Fibroblast of skin of right biceps (primary cell): ENCODE measurements at places on chromosomes 11 and 22.

GRCh38 chr11:126450806-126451205 is 95.3 kb downstream of the ST3GAL4 start:
- DNase-seq = no peak

GRCh38 chr11:16543642-16544041 is 187.3 kb upstream of the SOX6 start:
- no peak for DNase-seq

DNA sequence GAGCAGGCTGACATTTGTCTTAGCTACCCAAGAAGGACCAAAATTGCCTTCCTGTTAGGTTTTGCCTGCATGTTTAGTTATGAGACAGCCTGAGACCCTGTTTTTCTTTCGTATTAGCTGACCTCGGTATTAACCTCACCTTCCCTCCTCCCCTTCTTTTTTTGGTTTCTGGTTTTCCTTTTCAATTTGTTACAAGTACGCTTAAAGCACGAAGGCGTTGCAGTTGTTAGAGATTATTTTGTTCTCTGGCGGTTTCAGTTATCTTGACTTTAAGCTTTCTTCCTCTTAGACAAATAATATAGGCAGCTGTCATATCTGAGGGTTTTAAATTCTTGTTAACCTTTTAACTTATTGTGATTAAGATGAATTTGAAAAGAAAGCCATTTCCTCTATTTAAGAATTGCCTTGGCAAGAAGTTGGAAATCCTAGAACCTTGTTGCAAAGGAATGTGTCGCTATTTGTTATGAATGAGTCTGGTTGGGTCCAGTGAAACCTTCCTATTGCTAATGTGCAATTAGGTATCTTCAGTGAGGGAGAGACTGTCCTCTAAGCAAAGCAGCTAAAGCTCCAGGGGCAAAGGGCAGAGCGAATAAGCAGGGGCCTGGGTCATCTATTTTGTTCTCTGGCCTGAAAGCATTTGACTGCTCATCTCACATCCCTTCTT is 45.7 kb downstream of the PACS1 start:
- peak; percentile 59 for DNase-seq

DNA sequence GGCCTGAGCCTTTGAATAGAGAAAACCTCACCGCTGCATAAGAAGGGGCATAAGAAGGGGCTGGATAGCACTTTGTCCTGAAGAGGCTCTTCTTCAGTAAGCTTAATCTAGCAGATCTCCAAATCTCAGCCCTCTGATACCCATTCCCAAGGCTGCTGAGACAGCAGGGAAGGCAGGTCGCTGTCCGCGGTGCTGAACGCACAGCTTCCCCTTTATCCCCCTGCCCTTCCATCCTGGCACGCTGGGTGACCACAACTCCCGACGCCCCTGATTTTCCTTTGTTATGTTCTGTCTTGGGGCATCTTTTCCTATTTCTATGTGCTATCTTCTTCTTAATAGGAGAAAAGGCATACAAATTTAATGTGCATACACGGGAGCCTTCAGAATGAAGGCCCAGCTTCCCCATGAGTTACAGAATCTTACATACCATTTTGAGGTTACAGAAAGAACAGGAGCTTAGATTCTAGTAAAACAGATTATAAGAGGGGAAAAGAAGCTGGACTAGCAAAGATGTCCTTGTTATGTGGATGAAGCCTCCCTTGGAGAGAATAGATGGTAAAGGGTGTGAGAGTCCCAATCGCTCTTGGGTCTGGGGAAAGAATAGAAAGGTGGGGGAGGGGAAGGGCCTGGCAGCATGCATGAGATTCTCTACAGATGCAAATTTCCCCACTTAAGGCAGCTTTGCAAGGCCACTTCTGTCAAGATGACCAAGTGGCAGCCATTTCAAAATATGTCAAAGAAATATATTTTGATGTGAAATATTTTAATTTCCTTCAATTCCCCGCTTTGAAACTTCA is 5.7 kb upstream of the SULT4A1 start:
- peak; percentile 64 for DNase-seq

- no peak for DNase-seq
These were observed 14.5 kb downstream of the ARVCF start for GRCh38 chr22:20002128-20002527.

DNA sequence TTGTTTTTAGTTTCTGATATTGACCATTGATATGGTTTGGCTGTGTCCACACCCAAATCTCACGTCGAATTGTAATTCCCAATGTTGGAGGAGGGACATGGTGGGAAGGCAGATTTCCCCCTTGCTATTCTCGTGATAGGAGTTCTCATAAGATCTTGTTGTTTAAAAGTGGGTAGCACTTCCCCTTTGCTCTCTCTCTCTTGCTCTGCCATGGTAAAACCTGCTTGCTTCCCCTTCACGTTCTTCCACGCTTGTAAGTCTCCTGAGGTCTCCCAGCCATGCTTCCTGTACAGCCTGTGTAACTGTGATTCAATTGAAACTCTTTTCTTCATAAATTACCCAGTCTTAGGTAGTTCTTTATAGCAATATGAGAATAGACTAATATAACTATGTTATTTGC is 203.6 kb upstream of the CHORDC1 start:
- DNase-seq = no peak

DNA sequence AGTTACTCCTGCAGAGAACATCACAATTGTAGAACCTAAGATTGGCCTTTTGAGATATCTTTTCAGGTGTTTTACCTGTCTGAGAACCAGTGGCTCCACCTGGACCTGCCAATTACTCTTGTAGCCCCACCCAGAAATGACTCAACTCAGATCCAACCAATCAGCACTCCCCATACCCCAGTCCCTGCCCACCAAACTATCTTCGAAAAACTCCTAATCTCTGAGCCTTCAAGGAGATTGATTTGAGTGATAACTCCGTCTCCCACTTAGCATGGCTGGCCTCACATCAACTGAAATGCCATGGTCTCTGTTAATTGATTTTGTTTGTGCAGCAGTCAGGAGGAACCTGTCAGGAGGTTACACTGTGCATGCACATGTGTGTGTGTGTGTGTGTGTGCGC is 103.6 kb downstream of the MTNR1B start:
- DNase-seq = no peak

GRCh38 chr11:44963136-44963535 is 12.5 kb upstream of the TP53I11 start:
- DNase-seq = no peak

- DNase-seq = peak; percentile 5
These were observed 588 bp downstream of the VPS37C start for GRCh38 chr11:61160487-61161189.

- DNase-seq = no peak
These were observed 11.7 kb downstream of the POU2AF3 start for GRCh38 chr11:111310088-111310487.

GRCh38 chr11:104148074-104148473 is 15.9 kb downstream of the PDGFD start:
- DNase-seq = peak; percentile 78

GRCh38 chr11:79546351-79546750 is 105.5 kb upstream of the TENM4 start:
- DNase-seq = no peak

DNA sequence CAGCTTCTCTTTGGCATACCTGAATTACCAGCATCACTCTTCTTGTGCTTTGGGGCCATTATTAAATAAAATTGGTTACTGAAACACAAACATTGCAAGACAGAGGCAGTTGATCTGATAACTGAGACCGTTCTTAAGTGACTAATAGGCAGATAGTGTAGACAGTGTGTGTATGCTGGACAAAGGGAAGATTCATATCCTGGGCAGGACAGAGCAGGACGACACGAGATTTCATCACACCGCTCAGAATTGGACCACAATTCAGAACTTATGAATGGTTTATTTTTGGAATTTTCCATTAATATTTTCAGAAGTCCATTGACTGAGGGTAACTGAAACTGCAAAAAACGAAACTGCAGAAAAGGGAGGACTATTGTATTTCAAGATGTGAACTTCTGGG is 68.6 kb downstream of the LDLRAD3 start:
- no peak for DNase-seq

GRCh38 chr11:127138613-127139012 is 138.0 kb upstream of the KIRREL3 start:
- no peak for DNase-seq

- no peak for DNase-seq
These were observed 740.9 kb downstream of the NTM start for GRCh38 chr11:132111316-132111715.

- no peak for DNase-seq
These were observed 7.6 kb upstream of the JHY start for GRCh38 chr11:122874991-122875390.

DNA sequence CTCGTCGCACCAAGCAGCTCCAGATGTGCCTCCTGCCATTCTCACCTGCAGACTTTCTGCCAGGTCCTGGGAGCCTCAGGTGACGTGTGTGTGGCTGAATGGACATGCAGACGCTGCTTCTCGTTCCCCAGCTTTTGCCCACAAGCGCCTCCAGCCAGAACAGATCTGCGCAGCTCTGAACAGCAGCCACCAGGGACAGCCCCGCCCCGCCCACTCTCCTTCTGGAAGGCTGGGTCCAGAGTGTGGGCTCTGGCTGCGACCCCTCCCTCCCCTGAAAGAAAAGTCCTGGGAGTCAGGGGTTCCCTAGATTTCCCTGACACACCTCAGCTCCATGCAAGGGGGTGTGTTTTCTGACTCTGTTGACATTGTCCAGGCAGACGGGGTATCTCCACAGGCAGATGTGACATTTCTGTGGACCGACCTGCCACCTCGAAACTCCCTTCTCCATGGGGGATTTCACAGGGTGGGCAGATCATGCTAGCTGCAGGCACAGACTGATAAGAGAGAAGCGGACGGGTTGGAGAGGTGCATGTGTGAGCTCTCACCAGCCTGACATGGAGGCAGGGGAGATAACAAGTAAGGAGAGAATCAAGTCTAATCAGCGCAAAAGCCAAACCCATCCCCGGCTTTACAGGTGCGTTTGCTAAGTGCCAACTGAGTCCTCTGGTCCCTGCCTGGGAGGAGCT is 19.8 kb downstream of the SLCO2B1 start:
- DNase-seq = no peak

DNA sequence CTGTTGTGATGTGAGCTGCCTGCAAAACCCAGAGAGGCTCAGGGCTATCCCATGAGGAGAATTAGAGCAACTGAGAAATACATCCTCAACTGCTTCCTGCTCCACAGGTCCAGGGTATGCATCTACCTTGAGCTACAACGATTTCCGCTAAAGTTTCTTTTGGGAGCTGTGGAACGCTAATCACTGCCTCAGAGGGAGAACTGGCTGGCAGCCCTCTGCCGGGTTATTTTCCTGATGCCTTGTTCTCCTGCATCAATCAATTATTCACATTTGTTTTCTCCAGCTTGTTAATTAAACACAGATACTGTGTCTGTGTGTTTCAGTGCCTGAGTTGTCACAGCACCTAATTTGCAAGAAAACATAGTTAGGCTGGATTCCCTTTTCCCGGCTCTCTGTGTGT is 211.1 kb upstream of the PLET1 start:
- no peak for DNase-seq

DNA sequence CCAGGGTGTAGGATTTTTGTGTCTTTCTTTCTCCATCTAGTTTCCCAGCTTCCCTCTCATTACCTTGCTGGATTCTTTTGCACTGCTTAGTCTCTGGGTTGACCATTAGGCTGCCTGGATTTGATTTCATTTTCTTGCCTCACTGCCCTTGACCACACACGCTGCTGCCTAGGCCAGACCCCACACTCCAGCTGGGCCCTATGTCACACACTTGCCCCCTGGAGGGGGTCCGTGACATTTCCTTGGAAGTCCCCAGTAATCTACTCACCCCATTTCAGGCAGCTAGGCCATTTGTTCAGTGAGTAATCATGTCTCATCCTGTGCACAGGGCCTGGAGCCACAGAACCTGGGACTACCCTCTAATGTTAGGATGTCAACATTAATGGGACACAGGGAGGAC is 81.9 kb upstream of the SPON1 start:
- DNase-seq = no peak

DNA sequence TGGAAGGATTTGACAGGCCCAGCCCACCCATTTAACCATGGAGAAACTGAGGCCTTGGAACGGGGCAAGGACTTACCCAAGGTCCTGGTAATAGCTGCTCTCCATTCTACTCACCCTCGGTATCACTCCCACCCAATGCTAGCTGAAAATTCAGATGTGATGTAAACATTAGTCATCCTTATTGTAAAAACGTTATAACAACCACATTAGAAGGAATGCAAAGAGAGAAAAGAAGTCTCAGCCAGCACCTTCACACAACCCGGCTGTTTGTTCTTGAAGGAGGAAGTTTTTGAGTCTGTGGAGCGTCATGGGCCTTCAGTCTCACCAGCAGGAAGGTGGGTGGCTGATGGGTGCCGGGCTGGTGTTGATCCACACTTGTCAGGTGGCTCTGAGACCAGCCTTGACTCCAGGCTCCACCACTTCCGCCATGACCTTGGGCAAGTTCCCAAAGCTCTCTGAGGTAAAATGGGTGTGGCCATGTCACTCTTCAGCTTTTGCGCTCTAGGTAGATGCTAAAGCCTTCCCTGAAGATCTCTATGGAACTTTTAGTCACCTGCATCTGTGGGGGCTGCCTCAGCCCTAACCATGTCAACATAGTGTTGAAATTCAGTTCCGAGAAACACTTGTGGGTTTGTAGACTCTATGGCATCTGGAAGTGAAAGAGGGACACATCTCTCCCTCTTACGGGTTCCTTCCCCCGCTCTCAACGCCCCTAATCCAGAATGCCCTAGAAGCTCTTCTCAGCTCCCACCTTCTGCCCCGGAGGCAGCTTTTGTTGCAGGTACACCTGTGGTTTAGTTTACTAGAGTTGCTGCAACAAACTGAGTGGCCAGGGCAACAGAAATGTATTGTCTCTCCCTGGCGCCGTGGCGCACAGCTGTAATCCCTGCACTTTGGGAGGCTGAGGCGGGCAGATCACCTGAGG is 14.8 kb downstream of the CD6 start:
- DNase-seq = peak; percentile 50

GRCh38 chr22:27745154-27745553 is 56.4 kb downstream of the MN1 start:
- no peak for DNase-seq

DNA sequence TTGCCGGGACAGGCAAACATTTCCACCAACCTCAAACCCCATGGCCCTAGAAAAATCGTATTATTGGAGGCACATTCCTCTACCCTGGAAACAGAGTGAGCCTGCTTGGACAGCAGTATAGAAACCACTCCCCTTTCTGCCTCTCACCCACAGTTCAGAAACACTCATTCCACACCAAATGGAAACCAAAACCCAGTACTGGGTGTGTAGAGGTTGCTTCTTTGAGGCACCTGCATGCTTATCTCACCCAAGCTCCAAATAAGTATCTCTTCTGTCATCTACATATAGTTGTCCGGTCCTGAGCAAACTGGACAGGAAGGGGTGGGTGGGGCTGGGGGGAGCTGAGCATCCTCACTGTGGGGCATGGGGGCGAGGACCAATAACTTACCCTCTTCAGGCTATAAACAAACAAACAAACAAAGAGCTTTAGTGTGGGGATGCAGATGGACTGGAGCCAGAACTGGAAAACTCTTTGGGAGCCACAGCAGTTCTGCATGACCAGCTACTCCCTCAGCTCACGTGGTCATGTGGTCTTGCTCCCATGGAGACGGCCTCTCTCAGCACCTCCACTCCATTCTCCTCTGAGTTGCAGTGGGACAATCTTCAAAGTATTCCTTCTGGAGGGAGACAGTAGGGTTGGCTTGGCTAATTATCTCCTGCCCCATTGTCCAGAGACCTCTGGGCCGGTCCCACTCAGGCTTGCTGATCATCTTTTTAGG is 1.0 kb upstream of the PLAAT2 start:
- no peak for DNase-seq

- no peak for DNase-seq
These were observed 2268.7 kb downstream of the LRRC4C start for GRCh38 chr11:39190751-39191150.
